ENCODE measurements at places on chromosomes 12 and 14.

- no peak for DNase-seq
Measured at GRCh38 chr12:2011643-2012607, 7.7 kb upstream of the DCP1B start.

- no peak for DNase-seq
Measured at GRCh38 chr12:69598174-69598753, 12.4 kb downstream of the LRRC10 start.

DNA sequence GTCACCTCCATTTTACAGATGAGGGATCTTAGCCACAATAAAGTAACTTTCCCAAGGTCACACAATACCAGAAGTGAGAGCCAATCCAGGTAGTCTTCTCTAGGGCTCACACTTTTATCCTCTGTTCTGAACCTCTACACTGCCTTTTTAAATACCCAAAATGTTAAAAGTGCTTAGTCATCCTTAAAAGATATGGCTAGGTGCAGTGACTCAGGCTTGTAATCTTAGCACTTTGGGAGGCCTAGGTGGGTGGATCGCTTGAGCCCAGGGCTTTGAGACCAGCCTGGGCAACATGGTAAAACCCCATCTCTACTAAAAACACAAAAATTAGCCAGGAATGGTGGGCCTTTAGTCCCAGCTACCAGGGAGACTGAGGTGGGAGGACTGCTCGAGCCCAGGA lies 104.1 kb upstream of the PPP4R3A start:
- DNase-seq: no peak

DNA sequence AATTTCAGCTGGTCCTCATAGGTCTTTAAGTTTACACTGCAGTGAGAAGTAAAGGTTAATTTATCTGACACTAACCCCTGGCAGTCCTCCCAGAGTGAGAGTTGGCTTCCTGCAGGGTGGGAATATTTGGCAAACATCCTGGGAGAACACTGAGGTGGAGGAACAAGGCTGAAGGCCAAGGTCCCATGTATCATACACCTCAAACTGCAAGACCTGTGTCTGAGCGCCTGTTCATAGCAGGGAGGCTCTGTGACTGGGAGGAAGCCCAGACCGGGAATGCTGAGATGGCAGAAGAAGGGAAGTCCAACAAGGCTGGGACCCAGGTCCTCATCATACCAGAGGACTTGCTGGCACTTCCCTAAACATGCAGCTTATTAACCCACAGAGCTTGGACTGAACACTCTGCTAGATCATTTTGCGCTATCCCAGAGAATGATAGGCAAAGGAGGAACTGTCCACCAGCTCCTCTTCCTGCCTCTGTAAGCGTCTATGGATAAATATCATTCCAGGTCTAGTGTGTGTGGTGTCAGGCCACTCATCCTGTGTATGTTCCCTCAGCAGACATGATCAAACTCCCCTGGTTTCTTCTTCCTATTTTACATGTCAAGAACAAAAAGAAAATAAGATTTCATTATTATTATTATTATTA lies 199.6 kb upstream of the CNOT2 start:
- no peak for DNase-seq

DNA sequence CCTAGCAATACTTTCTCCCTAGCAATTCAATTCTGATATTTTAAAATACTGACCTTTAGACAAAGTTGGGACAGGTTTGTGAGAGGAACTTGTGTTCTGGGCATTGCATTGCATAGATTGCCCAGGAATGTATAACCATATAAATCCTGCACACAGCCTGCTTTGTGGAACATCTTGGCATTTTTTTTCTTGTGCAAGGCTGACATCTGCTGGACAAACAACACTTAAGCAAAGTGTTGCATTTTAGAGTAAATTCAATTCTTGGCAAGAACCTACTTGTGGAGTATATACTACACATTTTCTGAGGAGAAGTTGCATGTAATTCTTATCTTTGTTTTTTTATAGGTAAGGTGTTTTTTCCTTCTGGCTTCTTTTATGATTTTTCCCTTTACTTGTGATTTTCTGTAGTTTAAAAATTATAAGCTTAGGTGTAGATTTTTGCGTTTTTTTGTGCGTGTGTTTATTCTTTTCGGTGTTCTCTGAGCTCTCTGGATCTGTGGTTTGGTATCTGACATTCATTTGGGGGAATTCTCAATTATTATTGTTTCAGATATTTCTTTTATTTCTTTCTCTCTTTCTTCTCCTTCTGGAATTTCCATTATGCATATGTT lies 26.4 kb downstream of the TESPA1 start:
- peak; percentile 40 for DNase-seq

DNA sequence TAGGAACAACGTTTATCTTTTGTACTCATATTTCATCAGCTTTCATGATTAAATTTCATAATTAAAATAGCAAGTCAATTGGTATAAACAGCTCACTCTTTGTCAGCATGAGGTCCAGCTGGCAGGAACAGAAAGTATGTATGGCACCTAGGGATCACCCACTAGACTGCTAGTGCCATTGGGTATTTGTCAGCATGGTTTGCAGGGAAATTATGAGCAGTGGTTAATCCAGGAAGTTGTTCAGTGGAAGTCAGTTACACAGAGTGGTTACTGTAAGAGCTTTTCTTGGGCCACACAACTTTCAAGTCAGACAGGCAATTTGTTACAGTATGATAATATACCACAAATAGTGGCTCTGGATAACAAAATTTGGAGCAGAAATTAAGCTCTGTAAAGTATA lies 340.3 kb upstream of the RGS6 start:
- DNase-seq: peak; percentile 8

DNA sequence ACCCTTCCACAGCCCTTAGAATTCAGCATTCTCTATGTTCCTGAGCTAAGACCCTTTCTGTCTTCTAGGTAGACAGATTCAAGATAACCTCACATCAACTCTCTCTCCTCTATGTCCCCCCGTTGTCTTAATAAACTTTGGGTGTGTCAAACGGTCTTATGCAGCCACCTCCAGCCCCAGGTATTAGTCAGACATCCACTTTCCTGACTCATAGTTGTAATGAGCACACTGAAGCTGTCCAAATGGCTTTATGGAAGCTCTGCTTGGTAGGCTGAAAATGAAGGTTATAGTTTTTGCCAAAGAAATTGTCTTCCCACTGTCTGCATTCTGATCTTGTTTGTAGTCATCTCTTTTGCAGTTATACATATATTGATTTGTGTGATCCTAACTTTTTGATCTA lies 482.0 kb downstream of the RMST start:
- DNase-seq: no peak

- DNase-seq: no peak
Measured at GRCh38 chr12:3432176-3432742, 58.7 kb upstream of the PRMT8 start.
